Neural cell (in vitro differentiated cells): ENCODE measurements at places on chromosomes 11 and 22. TPM values are rescaled to one million over a fixed set of nuclear protein-coding genes. Genes with fewer than 3 reads are reported as not detected.

The VWA5A gene
- 82.2 and 87.3 TPM in 2 replicates for polyA plus RNA-seq

The C11orf42 gene
- polyA plus RNA-seq, result not detected in 2 replicates

The CBLIF gene
- polyA plus RNA-seq, result not detected in 2 replicates

The POLD3 gene
- 16.8 and 25.0 TPM in 2 replicates for polyA plus RNA-seq

The RCOR2 gene
- polyA plus RNA-seq, result 41.5 and 51.0 TPM in 2 replicates

The FIBIN gene
- not detected in 2 replicates for polyA plus RNA-seq

The DDI1 gene
- not detected in 2 replicates for polyA plus RNA-seq
